ENCODE measurements at places on chromosomes 7 and 10. TPM values are rescaled to one million over a fixed set of nuclear protein-coding genes. Genes with fewer than 3 reads are reported as not detected.

DNA sequence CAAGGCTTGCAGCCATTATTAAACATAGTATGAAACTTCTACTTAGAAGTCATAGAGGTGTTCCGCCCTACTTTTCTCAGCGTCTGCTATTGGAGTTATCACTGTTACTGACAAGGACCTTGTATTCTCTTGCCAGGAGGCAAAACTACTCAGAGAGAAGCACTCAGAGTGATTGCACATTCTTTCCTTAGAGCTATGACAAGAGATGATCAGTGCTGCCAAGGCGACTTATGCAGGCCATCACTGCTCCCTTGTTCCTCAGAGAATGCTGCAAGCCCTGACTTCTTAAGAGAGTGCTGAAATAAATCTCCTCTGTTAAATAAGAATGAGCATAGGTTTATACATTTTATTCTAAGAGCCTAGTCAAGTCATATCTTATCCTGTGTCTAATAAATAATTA is 534.6 kb upstream of the PHF14 start:
- H3K4me1 ChIP-seq, result no peaks in the 10 kb centered on the region
- H3K4me3 ChIP-seq, result no peak overlapping the region
- H3K27me3 ChIP-seq, result no peaks in the 10 kb centered on the region
- no peak for DNase-seq

OPN4 gene
- polyA plus RNA-seq, result 0.08 TPM

CISD1 gene
- 91.2 TPM for polyA plus RNA-seq

DNA sequence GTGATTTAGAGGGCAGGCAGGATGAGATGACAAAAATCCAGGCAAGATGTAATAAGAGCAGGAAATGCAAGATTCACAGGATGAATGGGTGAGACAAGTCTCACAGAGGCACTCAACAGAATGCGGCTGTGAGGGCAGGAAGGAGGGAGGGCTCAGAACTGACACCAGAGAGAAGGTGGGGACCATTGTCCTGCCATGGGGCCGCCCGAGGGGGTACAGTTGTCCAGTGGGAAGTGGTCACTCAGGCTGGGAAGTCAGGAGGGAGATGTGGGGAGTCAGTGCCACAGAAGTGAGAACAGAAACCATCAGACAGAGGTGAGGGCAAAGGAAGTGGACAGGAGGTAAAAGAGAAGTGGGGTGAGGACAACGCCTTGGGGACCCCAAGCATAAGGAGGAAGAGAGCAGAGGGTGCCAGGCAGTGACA is 8.9 kb downstream of the HIP1 start:
- peaks cover 5% of the 10 kb centered on the region for H3K4me1 ChIP-seq
- no peak for DNase-seq
- H3K4me3 ChIP-seq, result no peak overlapping the region
- peaks cover 16% of the 10 kb centered on the region for H3K36me3 ChIP-seq

DNA sequence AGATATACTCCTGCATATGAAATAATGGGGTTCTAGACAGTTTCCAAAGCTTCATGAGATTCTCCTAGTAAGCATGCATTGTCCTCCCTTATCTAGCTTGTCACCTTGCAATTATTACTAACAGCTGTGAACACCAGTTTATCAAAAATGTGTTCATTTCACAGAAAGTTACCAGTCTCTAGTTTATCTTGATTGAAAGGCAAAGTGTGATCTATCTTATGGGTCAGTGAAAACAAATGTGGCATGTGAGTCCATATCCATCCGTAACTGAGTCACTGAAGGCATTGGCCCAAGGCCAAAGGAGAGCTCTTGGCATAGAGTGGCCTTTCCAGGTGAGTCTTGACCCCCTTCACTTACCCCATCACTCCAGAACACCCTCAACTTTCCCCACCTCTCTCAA is 53.2 kb downstream of the GSAP start:
- DNase-seq, result no peak
- no peak overlapping the region for H3K27ac ChIP-seq
- H3K27me3 ChIP-seq, result no peaks in the 10 kb centered on the region
- H3K4me1 ChIP-seq, result no peaks in the 10 kb centered on the region
- H3K4me3 ChIP-seq, result no peak overlapping the region

OR2A12 gene
- polyA plus RNA-seq, result not detected

ANKRD1 gene
- polyA plus RNA-seq, result 3,580 TPM

ANXA8 gene
- polyA plus RNA-seq, result 0.15 TPM

DNA sequence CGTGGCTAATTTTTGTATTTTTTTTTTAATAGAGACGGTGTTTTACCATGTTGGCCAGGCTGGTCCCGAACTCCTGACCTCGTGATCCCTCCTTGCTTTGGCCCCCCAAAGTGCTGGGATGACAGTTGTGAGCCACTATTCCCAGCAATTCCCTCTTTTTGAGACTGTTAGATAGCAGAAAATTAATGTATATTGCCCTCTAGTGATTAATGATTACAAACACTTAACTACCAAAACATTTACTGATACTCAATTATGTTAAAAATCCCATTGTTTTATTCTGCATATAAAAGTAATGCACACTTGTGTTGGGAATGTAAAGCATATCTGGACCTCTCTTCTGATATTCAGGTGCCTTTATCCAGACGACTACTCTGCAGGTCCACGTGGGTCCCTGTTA is 41.2 kb upstream of the COBL start:
- H3K4me1 ChIP-seq, result no peaks in the 10 kb centered on the region
- no peak for DNase-seq
- H3K4me3 ChIP-seq, result no peak overlapping the region
- H3K36me3 ChIP-seq, result no peaks in the 10 kb centered on the region
- H3K27ac ChIP-seq, result no peak overlapping the region
- H3K27me3 ChIP-seq, result no peaks in the 10 kb centered on the region

DNA sequence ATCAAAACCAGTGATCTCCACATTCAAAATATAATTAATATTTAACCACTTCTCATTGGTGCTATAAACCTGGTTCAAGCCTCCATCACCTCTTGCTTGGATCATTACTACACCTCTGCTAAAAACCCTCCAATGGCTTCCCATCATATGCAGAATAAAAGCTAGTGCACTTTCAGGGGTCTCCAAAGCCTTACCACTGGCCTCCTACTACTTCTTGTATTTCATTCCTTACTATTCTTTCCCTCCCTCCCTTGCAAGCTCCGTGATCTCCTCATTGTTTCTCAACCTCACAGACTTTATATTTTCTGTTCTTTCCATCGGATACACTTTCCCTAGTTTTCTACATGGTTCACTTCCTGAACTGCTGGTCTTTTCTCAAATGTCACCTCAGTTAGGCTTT is 31.5 kb downstream of the LMOD2 start:
- peaks cover 77% of the 10 kb centered on the region for H3K36me3 ChIP-seq
- H3K27me3 ChIP-seq, result no peaks in the 10 kb centered on the region
- H3K4me1 ChIP-seq, result no peaks in the 10 kb centered on the region
- DNase-seq, result no peak
- H3K4me3 ChIP-seq, result no peak overlapping the region
- H3K27ac ChIP-seq, result no peak overlapping the region

- H3K27ac ChIP-seq, result no peak overlapping the region
- DNase-seq, result no peak
- H3K27me3 ChIP-seq, result no peaks in the 10 kb centered on the region
- H3K36me3 ChIP-seq, result no peaks in the 10 kb centered on the region
- no peaks in the 10 kb centered on the region for H3K4me1 ChIP-seq
Measured at GRCh38 chr10:99630433-99630832, 10.2 kb upstream of the SLC25A28 start.

DNA sequence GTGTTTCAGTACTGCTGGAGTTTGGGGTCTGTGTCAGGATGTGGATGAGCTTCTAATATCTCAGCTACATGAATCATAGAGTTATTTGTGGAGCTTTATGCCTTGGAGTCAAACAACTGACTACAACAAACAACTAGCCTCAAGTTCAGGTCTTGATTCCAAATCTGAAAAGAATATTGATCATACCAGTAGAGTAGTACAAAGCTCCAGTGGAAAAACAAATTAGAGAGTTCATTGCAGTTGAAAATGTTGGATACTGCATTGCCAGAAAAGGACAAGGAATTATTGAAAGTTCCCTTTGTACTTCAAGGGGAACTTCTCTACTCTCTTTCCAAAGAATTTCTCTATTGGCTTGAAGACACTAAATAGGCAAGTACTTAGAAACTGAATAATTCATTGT is 117.6 kb upstream of the CTTNBP2 start:
- no peak overlapping the region for H3K27ac ChIP-seq
- H3K36me3 ChIP-seq, result no peaks in the 10 kb centered on the region
- no peaks in the 10 kb centered on the region for H3K4me1 ChIP-seq
- no peak overlapping the region for H3K4me3 ChIP-seq
- no peak for DNase-seq

RNF133 gene
- polyA plus RNA-seq, result not detected

HOXA3 gene
- polyA plus RNA-seq, result 0.11 TPM

ATRNL1 gene
- 0.15 TPM for polyA plus RNA-seq

DNA sequence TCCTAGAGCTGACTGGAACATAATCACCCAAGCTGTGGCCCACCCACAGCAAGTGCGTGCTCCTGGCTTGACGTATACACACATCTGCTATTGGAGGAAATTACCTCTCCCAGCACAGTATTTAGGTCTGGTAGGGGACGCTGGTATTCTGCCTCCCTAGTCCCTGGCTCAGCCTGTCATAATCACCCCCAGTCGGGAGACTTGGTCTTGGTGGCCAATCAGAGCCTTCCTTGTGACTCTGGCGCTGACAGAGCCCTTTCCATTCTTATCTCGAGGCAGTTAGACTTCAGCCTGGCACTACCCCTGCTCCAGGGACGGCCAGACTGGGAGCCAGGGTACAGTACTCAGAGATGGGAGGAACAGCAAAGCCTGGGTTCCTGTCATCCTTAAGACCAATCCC is 14.3 kb upstream of the PRKAG2 start:
- DNase-seq, result no peak
- H3K27me3 ChIP-seq, result no peaks in the 10 kb centered on the region
- H3K4me1 ChIP-seq, result no peaks in the 10 kb centered on the region
- no peak overlapping the region for H3K27ac ChIP-seq
- no peaks in the 10 kb centered on the region for H3K36me3 ChIP-seq

GRCh38 chr10:4704034-4704545 is 121.9 kb upstream of the AKR1E2 start:
- H3K4me1 ChIP-seq, result peaks cover 17% of the 10 kb centered on the region
- H3K36me3 ChIP-seq, result no peaks in the 10 kb centered on the region
- no peaks in the 10 kb centered on the region for H3K27me3 ChIP-seq
- H3K4me3 ChIP-seq, result no peak overlapping the region

ITPRID1 gene
- not detected for polyA plus RNA-seq

DNA sequence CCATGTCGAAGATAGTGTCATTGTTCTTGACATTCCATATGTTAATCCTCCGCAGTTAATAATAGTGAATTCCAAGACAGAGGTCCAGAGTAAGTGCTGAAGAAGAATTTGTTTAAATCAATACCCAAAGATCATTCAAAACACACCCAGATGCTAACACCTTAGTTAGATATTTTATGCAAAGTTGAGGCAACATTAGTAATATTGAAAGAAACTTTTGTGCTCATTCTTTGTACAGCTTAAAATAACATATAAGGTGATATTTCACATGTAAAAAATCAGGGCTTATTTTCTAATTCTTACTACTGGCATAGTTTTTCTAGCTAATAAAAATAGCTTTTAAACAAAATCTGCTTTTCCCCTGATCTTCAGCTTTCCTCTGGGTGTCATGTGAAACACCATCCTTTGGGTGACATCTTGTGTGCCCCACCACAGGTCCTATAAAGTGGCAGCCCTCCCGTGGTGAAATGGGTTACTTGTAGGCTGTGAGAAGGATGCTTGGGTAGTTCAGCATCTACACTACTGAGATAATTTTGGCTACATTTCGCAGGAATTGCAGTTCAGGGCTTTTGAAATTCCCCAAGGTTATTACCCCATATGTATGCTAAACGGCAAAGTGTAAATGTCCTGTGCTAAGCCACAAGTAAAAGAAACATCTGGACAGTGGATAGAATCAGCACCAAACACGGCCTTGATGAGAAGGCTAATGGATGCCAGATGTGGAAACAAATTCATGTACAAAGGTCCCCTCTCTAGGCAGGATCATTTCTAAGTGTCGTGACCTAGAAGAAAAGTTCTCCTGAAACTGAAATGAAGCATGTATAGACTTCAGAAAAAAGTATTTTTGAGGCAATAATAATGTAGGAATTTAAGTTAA is 105.4 kb downstream of the GRM3 start:
- H3K4me1 ChIP-seq, result no peaks in the 10 kb centered on the region
- no peak overlapping the region for H3K27ac ChIP-seq
- no peaks in the 10 kb centered on the region for H3K36me3 ChIP-seq
- H3K4me3 ChIP-seq, result no peak overlapping the region
- no peak for DNase-seq

HMX2 gene
- not detected for polyA plus RNA-seq

GNGT1 gene
- not detected for polyA plus RNA-seq

FOXI2 gene
- not detected for polyA plus RNA-seq

PILRA gene
- polyA plus RNA-seq, result 1.8 TPM

PTPRN2 gene
- polyA plus RNA-seq, result 0.61 TPM

COBL gene
- 25.9 TPM for polyA plus RNA-seq

HEPACAM2 gene
- polyA plus RNA-seq, result not detected

DNA sequence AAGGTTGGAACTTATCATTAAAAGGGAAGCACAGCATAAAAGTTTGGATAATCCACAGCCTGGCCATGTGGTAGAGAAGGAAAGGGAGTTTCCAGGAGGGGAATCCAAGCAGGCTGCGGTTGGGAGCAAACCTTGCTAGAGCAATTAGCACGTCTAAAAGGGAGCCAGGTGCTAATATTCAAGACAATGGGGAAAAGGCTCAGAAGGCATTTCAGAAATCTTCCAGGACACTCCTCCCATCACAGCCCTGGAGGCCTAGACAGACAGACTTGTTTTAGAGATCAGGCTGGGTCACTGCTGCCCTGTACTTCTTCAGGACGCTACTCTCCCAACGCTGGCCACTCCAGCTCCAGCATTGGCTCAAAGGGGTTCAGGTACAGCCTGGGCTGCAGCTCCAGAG is 96.2 kb upstream of the KAT6B start:
- no peak overlapping the region for H3K4me3 ChIP-seq
- DNase-seq, result no peak
- no peaks in the 10 kb centered on the region for H3K27me3 ChIP-seq
- no peaks in the 10 kb centered on the region for H3K4me1 ChIP-seq

DNA sequence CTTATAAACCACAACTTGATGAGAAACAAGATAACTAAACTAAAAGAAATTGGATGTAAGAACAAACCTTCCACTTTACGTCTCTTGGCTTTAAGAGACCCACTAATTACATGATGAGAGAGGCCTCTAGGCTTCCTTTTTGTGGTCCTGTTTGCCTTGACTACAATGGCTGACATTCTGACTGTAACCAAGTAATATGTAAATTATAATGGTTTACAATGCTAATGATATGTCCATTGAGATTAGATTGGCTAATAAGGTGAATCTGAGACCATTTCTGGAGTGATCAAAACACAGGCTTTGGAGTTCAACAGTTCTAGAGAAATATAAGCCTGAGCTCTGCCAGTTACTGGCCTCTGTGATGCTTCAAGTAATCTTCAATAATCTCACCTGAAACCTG is 39.4 kb upstream of the AGMO start:
- no peak overlapping the region for H3K4me3 ChIP-seq
- no peaks in the 10 kb centered on the region for H3K4me1 ChIP-seq
- no peaks in the 10 kb centered on the region for H3K36me3 ChIP-seq
